ENCODE measurements at places on chromosomes 5 and 9.

- DNase-seq = no peak
Observed at GRCh38 chr9:88875400-88876120, 115.7 kb upstream of the S1PR3 start.

- no peak for DNase-seq
Observed at GRCh38 chr9:95923794-95924193, 48.3 kb downstream of the ERCC6L2 start.

DNA sequence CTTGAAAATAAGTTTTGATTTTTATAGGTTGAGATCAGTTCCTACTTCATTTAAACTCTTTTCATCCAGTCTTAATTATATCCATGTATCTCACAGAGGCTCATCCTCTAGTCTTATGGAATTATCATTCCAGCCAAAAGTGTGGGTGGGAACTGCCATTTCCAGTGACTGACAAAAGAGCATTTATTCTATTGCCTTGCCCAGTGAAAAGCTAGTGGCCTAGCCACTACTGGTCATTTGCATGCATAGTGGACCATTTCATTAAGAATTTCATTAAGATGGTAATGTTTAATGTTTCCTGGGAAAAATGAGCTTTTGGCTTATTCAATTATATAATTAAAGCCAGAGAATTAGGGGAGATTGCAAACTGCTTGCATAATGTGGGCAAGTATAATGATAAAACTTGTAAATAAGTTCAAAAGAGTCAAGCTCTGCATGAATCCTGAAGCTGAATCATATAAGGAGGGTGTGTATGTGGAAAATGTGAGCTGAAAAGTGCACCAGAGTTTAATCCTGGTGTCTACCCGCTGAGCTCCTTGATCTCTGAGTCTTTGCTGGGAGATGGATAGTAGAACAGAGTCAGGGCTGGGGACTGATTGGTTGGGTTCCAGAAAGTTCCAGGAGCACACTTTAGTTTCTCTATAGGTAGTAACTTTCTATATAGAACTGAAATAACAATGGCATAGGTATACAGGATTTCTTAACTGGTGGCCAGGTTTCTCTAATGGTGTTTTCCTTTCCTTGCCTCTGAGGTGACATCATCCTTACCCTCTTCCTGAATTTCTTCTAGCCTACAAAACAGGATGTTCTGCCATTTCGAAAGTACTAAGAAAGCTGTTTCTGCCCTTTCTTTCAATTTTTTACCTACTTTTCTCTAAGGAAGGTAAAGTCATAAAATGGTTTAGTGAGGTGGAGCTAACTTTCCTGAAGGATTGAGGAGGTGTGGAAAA, 78.5 kb downstream of the KIF4B start:
- no peak for DNase-seq

DNA sequence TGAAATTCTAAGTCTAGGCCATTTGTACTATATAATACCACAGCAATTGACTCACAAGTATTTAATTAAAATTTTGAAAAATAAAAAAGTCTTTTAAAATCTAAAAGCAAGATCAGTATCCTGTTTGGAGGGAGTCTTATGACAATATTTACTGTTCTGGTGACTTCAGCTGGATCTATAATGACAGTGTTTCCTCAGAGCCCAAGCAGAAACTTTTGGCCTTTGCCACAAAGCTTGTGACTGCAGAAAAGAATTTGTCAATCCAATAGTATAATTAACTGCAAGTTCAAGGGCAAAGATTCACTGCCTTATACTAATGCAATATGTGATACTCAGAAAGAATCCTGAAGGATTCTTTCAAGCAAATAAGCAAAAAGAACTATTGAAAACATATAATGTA, 49.6 kb upstream of the RAPGEF6 start:
- no peak for DNase-seq

GRCh38 chr5:55969956-55970355, 24.8 kb downstream of the IL6ST start:
- DNase-seq = no peak

All from activated T-helper 1 cell treated with anti-CD3 and anti-CD28 coated beads, Interleukin-2, amount 50 U/mL, for 16 hours (primary cell).